HFF-Myc (cell line): ENCODE measurements at places on chromosomes 7 and 10.

- no peak for DNase-seq
Measured at GRCh38 chr7:128103498-128104107, 72.4 kb upstream of the LRRC4 start.

DNA sequence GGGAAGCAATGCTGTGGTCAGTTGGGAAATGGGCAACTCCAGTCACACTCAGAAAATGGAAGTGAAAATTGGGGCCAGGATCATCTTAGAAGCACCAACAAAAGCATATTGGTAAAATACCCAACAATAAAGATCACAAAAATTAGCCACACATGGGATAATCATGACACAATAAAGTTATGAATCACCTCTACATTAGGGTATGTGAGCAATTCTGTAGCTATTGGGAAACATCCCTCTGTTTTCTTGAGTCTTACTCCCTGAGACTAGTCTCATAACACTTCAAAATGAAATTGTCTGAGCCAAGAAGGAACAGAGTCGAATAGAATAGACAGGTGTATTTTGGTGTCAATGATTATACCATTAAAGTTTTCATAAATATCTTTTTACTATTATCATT lies 178.3 kb downstream of the DYNC1I1 start:
- DNase-seq, result no peak

- no peak for DNase-seq
Measured at GRCh38 chr7:44104860-44105771, 971 bp downstream of the AEBP1 start.

DNA sequence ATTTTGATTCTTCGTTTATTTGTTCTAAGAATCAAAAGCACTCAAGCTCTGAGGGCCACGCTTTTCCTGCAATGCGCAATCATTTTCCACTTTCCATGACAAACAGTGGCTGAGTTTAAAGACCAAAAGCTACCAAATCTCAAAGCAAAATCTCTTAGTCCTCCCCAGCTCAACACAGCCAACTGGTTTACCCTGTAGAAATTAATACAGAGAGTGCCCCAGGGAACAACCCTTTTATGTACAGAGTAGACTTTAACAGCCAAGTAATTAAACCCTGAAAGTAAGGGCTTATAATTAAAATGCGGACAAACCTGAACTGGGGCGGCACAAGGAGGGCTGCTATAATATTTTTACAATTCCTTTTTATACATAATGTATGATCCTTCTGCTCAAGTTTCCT lies 53.2 kb downstream of the FAM53B start:
- DNase-seq, result no peak

DNA sequence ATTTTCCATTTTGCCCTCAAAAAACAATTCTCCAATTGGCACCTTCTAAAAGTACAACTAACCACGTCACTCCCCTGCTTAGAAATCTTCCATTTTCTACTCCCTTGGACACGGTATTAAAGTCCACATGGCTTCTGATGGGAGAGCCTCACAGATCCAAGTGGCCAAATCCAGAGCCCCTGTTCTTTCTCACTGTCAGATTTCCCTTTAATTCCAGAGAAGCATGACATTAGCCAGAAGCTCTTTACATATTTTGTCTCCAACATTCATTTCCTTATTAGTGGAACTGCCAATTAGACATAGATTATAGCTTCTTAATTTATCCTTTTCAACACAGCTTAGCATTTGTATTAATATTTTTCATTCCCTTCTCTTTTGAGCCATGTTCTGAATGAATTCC lies 118.7 kb downstream of the ELMO1 start:
- DNase-seq, result no peak

DNA sequence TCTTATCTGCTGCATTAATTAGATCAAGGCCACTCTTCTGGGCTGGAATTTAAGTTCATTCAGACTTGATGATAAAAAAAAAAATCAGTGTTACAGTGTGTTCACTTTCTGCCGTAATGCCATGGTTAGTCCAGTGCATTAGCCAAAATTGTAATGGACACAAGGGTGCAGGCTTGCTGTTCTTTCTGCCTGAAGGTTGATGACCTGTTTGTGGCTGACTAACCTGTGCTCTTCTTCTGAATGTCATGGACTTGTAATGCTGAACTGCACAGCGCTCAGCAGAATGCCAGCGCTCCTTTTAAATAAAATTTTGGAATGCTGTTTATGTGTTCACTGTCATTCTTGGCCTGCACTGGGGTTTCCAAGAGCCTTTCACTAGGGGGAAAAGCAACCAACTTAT lies 323.2 kb downstream of the ZNF248 start:
- no peak for DNase-seq

GRCh38 chr7:1536743-1537534 lies 6.4 kb downstream of the MAFK start:
- peak; percentile 90 for DNase-seq

GRCh38 chr10:61842755-61843497 lies 58.6 kb upstream of the ARID5B start:
- no peak for DNase-seq
